Activated naive CD8-positive, alpha-beta T cell treated with anti-CD3 and anti-CD28 coated beads for 36 hours (primary cell): ENCODE measurements at places on chromosomes 6 and 20.

GRCh38 chr6:145562771-145563615, 172.3 kb downstream of the EPM2A start:
- DNase-seq = no peak

DNA sequence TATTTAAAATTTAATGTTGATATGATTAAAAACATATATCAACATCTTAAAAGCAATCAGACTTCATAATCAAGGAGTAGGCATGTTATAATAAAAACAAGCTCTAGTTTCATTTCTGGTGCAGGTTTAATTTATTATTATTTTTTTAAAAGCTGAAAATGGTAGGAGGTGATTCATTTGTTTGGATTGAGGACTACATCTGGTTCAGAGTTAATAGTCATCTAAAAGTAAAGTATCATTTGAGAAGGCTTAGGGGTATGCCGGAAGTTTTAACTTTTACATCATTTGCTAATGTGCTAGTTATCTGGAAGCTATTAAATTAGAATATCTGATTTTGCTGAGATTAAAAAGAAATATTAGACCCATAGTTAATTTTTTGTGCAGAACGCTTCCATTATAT, 169.5 kb upstream of the LAMA2 start:
- DNase-seq = no peak

DNA sequence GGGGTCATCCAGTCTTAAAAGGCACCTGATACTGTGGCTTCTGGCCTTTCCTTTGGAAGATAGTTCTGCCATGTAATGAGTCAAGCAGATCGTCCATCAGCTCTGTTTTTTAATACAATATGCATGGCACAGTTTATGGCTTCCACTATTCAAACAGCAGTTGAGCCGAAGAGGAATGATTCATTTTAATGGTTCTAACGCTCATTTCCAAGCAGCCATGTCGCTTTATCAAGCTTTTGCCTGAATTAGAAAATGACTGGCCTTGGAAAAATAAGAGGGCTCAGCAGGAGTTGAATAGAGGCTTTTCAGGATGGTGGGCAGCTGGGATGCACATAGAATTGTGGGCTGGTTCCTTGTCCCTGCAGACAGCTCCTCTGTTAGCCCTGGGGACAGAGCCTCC, 138.1 kb downstream of the SOBP start:
- DNase-seq = no peak

GRCh38 chr6:30685157-30686008, 1.1 kb downstream of the PPP1R18 start:
- DNase-seq = no peak

DNA sequence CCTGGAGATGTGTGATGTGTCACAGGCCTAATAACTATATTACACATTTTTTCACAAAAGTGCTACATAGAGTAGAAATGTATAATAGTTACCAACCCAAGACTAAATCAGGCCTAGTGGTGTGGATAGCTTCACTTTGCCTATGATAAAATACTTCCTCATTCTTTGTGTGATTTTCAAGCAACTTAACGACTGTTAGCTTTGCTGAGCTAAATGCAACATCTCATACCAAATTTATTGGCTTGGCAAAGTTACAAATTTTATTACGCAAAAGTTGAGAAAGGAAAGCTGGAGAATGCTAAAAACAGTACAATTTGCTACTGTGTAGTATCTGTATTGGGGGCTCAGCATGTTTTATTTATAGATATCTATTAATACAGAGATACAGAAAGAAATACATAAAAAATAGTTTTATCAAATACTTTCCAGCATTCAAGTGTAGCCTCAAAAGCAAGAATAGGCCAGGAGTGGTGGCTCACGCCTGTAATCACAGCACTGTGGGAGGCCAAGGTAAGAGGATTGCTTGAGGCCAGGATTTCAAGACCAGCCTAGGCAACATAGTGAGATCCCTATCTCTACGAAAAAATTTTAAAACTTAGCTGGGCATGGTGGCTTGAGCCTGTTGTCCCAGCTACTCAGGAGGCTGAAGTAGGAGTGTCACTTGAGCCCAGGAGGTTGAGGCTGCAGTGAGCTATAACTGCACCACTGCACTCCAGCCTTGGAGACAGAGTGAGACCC, 3.6 kb upstream of the EDN1 start:
- no peak for DNase-seq

DNA sequence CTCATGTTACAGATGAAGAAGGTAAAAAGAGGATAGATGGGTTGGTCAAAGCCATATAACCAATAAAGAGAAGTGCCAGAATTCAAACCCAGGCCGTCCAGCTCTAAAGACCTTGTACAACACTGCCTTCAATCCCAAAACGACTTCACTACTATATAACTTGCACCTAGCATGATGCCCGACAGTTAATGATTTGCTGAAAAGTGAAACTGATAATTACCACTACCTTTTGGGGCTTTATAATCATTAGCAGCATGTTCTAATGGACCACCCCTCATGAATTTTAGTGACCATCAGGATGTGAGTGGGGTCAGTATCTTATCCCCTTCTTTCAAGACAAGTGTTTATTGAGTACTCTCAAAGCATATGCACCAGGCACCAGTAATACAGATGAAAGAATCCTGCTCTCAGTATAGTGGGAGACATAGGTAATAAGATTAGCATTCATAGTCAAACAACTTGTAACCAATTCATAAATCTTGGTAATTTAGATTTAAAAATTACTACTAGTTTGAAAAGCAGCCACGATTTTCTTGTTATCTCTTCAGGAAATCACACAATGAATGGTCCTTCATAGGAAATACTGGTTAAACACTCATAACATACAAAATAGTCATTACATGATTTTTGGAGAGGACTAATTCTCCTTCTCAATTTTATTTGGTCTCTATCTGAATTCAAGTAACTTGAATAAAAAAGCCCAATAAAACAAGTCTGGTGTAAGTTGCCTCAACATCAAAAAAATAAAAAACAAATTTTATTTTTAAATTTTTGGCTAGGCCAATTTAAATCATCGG, 98.0 kb downstream of the EPB41L2 start:
- DNase-seq = no peak
